ENCODE measurements at places on chromosomes 4 and X.

DNA sequence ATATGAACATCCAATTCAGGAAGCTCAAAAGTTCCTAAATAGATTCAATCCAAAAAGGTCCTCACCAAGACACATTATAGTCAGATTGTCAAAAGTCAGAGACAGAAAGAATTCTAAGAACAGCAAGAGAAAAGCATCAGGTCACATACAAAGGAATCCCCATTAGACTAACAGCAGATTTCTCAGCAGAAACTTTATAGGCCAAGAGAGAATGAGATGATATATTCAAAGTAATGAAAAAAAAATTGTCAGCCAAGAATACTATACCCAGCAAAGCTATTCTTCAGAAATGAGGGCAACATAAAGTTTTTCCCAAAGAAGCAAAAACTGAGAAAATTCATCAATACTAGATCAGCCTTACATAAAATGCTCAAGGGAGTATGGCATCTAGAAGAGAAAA, 106.6 kb upstream of the SH3RF1 start:
- DNase-seq: no peak

DNA sequence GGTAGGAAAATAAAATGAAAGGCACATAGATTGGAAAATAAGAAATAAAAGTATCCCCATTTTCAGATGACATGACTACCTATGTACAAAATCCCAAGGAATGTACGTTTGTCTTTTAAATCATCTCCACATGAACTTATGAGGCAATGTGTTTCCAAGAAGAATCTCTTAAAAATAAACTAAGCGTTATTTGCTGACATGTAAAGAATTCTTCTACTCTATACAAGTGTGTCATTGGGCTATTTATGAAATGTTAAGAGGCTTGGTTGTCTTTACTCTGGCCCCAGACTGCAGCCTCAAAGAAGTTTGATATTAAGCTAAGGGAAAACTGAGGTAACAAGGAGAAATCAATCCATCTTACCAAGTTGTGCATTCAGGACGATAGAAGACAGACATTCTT, 17.1 kb downstream of the BEX3 start:
- no peak for DNase-seq

GRCh38 chrX:66684196-66684595, 45.3 kb upstream of the EDA2R start:
- DNase-seq: no peak

DNA sequence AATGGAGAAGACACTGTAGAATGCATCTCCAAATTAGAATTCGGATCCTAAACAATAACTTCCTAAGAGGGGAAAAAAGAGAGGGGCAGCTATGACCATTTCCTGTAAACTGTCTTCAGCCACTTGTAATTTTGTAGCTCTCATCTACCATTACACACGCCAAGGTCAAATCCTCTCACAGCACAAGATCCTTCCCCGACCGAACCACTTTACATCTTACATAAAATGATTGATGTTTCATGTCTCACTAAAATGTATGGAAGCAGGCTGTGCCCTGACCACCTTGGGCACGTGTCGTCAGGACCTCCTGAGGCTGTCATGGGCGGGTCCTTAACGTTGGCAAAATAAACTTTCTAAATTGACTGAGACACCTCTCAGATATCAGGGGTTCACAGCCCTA, 24.1 kb upstream of the PBDC1 start:
- peak; percentile 22 for DNase-seq

DNA sequence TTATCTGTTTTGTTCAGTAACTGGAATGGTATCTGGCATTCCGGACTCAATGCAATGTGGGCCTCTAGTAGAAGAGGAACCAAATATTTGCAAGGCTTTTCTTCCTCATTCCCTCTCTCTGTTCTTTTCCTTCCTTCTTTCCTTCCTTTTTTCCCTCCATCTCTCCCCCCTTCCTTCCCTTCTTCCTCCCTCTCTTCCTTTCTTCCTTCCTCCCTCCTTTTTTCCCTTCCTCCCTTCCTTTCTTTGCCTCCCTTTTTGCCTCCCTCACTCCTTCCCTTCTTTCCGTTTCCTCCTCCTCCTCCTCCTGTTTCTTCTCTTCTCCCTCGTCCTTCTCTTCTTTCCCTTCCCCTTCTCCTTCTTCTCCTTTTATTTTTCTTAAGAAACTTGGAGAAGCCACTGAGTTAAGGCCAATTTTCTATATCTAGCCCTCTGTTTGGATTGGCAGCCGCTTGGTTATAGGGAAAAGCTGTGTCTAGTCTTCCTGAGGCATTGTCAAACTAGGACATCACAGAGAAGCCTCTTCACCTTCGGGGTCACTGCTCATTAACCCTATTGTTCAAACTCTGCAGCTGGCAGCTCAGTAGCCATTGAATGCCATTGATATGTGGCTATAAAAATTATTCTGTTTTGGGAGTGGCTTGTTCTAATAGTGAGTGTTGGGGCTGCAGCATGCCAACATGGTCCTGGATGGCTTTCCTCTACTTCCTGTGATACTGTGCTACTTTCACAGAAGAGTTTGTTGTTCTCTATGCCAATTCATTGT, 95.9 kb downstream of the CFAP299 start:
- DNase-seq: no peak

DNA sequence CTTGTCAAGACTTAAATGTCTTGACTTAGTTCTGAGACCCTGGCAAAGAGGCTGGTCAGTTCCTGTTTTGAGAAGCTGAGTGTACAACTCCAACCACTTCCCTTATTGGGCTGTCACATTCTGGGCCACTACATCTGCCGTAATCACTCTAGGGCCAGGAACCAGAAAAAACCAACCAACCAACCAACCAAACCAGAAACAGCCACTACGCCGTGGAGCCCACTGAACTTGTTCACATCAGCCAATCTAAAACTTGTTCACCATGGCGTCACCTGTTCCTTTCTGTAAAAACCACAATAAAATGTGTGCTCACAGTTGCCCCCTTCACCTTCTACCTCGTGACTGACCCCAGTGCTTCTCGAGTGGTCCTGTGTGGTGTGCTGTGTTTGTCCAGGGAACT, 107.3 kb downstream of the JADE1 start:
- DNase-seq: no peak

DNA sequence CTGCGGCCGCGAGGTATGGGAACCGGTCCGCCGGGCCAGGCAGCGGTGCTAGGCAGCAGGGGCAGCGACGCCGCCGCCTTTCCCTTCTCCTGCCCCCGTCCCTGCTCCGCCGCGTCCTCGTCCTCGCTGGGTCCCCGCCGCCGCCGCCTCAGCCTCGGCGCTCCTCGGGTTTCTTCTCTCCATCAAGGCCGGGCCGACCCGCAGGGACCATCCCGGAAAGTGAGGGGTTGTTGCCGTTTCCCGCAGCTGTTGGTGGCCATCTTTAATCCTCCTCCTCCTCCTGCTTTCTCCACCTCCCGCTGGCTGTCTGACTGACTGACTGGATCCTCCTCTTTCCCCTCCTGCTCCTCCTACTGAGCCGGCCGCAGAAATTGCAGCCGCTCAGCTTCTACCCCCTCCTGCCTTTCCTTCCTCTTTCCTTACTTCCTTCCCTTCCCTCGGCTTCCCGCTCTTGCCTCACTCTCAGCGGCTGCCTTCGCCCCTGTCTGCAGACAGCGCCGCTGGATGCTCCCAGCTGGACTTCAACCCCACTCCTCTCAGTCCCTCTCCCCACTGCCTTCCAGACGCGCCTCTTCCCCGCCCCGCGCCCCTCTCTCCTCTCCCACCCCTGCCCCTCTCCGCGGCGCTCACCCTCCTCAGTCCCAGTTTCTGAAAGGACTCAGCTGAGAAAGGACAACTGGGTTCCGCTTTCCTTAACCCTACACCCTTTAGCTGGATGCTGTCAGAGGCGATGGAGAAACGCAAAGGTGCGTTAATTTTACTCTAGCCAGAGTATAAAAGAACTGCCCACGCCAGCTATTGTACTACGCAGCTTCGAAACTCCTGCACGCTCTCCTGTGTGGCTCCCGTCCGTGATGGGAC, at the start of gene WDFY3:
WDFY3 (minus strand) TSS at position 309 of the 861 bp plus-strand sequence. CDS start 106,099 bp downstream, outside the sequence.
- DNase-seq: no peak

GRCh38 chr4:5932035-5932568, 39.2 kb upstream of the CRMP1 start:
- no peak for DNase-seq

DNA sequence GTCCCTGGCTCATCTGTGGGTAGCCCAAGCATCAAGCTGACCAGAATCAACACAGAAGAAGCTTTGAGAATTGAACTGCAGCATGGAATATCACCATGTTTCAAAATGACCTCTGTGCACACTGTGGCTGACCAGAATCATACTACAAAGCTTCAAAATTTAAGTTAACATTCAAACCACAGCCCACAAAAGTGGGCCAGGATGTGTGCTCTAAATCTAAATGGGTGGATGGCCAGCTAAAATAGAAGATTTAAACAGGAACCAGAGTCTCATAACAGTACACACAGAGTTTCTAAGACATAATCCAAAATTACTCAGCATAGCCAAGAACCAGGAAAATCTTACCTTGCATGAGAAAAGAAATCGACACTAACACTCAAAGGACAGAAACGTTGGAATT, 46.1 kb downstream of the KLF3 start:
- no peak for DNase-seq

DNA sequence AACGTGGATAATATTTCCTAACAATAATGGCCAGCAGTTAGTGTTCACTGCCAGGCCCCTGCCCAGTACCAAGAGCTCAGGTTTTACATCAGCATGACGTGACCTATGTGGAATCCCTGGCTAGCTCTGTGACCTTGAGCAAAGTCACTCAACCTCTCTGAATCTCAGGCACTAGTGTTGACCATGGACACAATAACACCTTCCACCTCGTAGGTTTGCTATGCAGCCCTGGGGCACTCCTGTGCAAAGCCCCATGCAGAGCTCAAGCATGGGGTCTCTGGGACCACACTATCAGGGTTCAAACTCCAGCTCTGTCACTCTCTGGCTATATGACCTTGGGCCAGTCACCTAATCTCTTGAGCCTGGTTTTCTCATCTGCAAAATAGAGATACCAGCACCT, 38.7 kb upstream of the MSX1 start:
- no peak for DNase-seq

DNA sequence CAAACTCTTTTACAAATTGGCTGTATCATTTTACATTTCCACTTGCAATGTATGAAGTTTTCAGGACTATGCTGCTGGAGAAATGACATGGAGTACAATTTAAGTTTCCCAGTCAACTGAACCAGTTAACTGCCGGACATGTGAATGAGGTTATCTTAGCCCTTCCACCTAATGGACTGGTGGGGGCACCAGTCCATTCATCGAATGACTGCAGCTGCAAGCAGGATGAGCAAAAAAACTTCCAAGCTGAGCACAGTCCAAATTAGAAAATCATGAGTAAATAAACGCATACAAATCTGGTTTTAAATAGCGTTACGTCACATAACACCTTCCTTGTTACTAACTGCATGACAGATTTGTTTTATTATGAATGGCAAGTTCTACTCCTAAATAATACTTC, 1131.5 kb downstream of the PCDH18 start:
- no peak for DNase-seq

DNA sequence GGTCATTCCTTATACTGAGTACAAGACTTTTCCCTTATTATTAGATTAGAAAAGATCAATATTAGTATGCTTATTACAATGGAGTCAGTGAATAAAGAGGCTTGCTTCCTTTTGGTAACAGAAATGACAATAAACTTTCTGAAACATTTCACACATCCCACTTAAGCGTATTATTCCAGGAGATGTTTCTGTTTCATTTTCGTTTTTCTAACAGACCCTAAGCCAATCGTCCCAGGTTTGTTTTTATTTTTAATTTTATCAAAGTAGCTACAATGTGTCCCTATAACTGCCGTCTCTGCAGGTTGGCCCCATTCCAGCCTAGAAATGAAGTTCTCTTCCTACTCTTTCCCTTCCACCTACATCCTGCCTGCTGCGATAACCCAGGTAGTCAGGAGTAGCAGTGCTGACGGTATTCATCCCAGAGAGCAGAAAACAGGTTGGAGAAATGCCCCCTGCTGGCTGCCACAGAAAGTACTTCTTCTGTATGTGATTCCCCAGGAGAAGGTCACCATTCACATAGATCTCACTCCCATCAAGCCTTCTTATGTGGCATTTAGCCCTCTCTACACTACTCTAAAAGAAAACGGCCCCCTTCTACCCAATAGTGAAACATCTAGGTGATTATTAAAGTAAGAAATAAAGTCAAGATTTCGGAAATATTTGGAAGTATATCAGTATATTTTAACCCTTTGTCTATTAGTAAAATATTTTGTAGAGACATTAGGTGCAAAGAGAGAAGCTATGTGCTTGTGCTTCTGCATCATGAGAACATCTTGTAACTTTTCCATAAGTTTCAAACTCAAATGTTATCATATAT, 40.4 kb downstream of the ENPEP start:
- DNase-seq: peak; percentile 68

DNA sequence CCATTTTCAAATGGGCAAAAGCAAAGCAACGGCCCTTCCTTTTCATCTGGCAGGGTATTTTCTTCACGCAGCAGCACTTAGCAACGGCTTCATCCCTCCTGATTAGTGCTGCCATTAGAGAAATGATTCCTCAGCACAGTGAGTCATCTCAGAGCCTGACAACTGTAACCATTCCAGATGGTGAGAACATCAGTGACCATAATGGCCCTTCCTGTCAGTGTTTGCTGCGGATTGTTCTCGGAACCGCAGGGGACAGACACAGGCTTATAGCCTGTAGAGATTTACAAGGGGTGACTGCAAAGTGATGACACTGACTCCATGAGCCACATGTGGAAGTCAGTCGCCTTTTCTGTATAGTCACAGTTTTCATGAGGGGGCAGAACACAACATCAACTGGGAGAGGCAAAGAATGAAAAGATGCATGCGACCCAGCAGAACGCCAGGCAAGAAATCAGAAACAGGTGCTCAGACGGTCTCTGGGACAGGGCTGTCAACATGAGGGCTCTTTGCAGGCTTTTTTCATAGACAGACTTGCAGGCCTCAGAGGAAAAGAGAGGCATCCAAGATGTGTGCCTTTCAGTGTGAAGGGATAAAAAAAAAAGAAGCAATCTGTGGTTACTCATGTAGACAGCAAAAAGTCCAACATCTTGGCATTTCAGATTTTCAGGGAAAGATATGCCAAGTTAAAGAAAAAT, 69.9 kb upstream of the FBXW7 start:
- DNase-seq: no peak

DNA sequence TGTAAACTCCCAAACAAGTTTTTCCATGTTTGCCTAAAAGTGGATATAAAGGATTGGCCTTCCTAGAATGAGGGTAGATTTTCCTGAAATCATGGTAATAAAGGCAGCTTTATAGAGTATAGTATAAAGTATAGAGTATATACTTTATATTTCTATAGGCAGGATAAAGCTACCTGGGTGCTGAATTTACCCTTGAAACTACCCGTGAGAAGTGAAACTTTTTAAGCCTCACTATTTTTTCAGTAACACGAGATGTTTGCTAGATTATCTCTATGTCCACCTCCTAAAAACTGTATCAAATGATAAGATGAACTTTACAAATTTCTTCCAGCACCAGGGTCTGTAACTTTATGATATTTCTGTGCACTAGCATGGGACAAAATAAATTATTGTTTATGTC, 340.0 kb upstream of the GALNTL6 start:
- no peak for DNase-seq
